ENCODE measurements at places on chromosomes 7 and 10.

DNA sequence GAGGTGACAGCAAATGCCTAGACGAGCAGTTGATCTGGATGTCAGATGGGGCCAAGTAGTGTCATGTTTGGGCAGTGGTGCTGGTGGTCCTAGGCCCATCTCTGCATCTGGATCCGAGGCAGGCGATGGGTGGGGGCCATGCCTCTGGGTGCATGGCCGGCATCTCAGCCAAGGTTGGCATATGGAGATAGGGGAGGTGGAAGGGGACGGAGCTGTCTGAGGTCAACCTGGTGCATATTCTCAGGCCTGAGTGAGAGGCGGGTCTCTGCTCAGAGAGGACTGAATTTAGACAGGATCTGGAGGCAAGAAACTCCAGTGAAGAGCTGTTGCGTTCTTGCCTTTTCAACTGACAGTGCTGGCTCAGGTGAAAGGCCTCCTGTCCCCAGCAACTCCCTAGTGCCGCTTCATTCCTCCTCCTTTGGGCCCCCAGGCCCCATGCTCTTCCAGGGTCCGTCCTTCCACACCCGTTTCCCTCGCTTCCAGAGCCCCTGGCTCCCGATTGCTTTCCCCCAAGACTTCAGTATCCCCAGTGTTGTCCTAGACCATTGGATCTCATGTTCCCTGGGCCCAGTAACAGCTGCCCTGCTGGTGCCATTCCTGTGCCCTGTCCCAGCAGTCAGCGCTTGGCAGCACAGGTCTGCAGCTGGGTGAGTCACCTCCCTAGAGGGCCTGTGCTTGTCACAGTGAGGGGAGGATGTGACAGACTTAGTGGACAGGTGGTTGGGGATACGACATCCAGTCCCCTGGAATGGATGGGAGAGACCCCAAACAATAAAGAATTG is 32.6 kb downstream of the GBX1 start:
- DNase-seq: no peak

GRCh38 chr10:129170812-129171211 is 296.2 kb upstream of the MGMT start:
- DNase-seq: no peak

GRCh38 chr10:35822316-35822715 is 180.2 kb upstream of the FZD8 start:
- DNase-seq: peak; percentile 58

DNA sequence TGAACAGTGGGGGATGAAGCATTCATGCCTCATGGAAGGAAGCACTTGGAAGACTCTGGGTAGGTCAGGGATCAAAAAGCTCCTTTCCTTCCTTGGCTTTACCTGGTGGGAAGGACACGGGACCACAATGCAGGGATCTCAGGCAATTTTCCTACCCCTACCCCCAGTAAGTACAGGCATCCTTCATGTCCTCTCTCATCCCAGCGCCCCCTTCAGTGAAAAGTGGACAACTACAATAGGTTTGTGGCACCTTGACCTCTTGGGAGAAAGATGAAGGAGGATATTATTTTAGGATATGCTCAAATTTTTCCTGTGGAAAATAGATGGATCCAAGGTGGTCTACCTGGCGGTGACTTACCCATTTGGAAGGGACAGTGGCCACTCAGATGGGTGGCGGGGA is 16.5 kb downstream of the AFAP1L2 start:
- DNase-seq: no peak

DNA sequence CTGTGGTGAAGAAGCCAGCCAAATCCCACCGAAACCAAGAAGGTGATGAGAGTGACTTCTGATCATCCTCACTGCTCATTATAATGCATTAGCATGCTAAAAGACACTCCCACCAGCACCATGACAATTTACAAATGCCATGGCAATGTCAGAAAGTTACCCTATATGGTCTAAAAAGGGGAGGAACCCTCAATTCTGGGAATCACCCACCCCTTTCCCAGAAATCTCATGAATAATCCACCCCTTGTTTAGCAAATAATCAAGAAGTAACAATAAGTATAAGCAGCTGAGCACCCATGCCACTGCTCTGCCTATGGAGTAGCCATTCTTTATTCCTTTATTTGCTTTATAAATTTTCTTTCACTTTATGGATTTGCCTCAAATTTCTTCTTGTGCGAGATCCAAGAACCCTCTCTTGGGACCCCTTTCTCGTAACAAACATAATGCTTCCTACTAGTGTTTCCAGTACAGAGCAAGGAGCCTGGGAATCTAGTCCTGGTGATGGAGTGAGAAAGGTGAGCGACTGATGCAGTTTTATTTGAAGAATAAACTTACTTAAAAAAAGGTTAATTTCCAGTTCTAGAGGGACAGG is 18.4 kb upstream of the EXOC6 start:
- no peak for DNase-seq

DNA sequence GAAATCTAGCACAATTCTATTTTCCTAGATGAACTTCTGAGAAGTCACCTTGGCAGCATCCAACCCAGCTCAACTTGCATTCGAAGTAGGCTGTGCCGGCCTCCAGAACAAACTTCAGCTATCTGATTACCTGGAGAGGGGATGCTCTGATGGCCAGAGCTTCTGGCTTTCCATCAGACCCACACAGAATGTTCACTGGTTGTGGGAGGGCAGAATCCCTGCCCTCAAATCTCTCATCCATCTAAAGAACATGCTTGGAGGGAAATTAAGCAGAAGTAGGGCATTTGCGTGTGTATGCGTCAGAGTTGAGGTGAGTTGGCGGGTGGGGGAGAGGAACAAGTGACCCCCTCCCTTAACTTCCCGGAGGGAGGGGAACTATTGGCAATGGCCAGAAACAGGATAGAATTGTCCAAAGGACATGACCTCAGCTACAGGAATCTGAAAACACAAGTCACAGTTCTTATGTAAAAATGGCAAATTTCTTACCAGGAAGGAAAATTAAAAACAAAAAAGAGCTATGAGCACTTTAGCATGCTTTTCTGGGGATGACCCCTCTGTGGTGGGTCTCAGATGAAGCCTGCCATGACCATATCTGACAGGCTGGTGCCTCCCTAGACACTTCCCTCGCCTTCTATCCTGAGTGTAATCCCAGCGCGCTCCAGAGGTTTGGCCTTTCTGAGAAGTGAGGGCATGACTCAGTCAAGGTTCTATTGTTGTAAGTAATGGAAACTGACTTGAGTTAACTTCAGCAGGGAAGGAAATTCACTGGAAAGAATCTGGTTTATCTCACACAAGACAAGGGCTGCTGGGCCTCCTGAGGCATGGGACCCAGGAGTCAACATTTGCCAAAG is 278.8 kb downstream of the RPS24 start:
- DNase-seq: peak; percentile 47

DNA sequence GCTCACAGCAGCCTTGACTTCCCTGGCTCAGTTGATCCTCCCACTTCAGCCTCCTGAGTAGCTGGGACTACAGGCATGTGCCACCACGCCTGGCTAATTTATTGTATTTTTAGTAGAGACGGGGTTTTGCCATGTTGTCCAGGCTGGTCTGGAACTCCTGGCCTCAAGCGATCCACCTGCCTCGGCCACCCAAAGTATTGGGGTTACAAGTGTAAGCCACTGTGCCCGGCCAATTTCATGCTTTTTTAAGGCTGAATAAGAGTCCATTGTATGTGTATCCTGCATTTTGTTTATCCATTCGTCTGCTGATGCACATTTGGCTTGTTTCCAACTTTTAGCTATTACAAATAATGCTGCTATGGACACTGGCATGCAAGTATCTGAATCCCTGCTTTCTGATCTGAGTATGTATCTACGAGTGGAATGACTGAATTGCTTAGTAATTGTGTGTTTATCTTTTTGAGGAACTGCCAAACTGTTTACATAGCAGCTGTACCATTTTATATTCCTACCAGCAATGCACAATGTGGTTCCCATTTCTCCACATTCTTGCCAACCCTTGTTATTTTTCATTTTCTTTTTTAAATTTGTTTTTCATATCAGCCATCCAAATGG is 37.3 kb upstream of the TPST1 start:
- peak; percentile 41 for DNase-seq

- DNase-seq: no peak
Measured at GRCh38 chr7:144936314-144936713, 100.5 kb upstream of the TPK1 start.

- no peak for DNase-seq
Measured at GRCh38 chr7:37545619-37546534, 97.2 kb upstream of the ELMO1 start.

DNA sequence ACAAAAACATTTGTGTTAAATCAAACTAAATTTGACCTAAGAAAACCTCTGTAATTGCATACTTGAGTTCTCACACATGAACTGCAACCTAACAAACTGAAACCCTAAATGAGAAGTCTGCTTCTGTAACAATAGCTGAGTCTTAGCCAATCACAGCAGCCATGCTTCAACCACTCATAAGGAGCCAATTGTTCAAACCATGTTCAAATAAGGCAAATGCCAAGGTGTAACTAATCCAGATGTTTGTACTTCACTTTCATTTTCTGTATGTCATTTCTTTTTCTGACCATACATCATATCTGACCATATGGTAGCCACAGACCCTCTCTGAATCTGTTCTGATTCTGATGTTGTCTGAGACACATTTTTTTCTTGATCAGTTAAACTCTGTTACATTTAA is 47.5 kb upstream of the ANTXRL start:
- DNase-seq: no peak

- DNase-seq: no peak
Measured at GRCh38 chr7:137578541-137578940, 235.0 kb upstream of the PTN start.

GRCh38 chr7:74271742-74272141 is 17.5 kb upstream of the CLIP2 start:
- no peak for DNase-seq

DNA sequence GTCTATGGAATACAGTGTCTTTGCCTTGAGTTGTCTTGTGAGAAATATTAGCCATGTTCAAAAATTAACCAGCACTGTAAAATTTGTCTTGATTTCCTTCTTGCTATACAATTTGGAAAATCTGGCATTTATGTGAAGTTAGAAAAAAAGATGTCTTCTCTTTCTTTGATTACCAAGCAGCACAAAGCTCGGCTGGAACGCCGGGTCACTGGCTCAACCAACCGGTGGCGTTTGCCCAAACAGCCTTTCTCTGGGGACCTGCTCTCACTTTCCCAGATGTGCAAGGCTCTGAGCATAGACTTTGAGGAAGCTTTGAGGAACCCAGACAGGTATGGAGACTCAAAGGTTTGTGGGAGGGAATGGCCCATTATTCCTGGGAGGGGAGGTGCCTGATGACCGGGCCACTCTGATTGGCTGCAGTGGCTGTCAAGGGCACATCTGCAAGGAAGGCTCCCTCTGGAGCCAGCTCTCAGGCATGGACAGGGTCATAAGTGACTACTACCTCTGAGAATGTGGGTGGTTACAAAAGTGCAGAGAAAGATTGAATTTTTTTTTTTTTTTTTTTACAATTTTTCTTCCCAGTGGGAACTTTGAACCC is 5.6 kb downstream of the BTBD16 start:
- peak; percentile 55 for DNase-seq

DNA sequence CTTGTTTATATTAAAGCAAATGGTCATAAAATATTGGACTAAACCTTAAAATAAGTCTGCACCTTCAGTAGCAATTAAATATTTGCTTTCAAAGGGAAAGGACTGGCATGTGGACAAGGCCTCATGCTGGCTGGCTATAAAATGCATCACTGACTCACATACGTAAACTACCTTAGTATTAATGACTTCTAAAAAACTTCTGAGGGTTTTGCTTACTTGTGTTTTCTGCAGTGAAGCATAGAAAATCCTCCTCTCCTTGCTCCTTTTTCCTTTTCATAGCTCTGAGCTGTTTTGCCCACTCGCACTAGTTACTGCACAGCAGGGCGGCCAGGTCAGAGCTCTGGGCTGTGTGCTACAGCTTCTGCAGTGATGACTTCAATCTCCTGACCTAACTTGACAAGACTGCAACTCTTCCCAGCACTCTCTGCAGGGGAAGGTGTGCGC is 82.3 kb downstream of the CUL2 start:
- DNase-seq: no peak

- no peak for DNase-seq
Measured at GRCh38 chr7:138066954-138067394, 9.3 kb upstream of the AKR1D1 start.

DNA sequence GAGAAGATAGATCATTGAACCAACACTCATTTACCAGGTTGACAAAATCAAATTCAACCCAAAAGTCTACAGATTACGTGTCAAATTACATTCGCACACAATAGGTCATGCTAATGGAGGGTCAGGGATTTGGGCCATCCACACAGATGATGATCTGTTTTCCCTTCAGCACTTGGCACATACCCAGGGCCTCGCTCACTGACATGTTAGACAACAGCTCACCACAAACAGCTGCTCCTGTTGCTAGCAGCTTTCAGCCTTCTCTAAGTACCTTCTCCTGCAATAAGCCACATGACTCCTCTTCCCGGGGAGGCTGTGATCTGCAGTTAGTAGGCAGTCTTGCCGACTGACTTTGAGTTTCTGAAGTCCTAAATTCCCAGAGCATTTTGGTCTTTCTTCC is 18.4 kb downstream of the NKX2-3 start:
- peak; percentile 41 for DNase-seq

GRCh38 chr10:45386657-45387056 is 12.6 kb downstream of the ALOX5 start:
- DNase-seq: no peak

- peak; percentile 54 for DNase-seq
Measured at GRCh38 chr10:3068201-3068967, 1.0 kb downstream of the PFKP start.

GRCh38 chr7:26147030-26147429 is 5.0 kb upstream of the NFE2L3 start:
- DNase-seq: no peak

DNA sequence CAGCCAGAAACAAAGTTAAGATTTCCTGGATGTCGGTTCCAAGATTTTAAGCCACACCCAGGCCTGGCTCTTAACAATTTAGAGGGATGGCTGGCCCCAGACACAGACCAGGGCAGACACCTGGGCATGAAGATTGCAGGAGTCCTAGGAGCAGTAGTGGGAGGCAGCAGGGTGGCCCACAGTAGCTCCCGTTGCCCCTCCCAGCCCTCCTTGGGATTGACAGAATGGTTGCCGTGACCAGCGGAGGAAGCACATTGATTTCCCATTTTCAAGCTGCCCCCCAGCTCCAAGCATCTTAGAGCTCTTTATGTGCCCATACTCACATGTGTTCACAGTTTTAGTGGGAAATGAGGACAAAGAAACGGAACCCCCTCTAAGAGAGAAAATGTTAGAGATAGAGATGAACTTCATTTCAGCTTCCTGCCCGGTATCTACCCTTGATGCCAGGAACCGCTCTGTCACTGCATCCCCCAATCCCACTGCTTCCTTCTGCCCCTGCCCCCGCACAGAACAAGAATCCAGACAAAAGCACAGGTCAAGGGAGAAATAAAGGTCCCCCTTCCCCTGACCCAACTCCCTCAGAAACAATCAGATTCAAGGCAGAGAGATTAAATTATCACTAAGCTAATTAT is 101.1 kb downstream of the PLXNA4 start:
- no peak for DNase-seq

- no peak for DNase-seq
Measured at GRCh38 chr7:12827920-12828319, 140.5 kb downstream of the ARL4A start.

GRCh38 chr7:87624628-87625027 is 3.6 kb upstream of the RUNDC3B start:
- DNase-seq: no peak

GRCh38 chr10:132006966-132007365 is 25.2 kb upstream of the BNIP3 start:
- no peak for DNase-seq

GRCh38 chr10:21638681-21639080 is 104.6 kb downstream of the MLLT10 start:
- DNase-seq: peak; percentile 10

GRCh38 chr10:68121852-68122251 is 12.6 kb downstream of the MYPN start:
- no peak for DNase-seq
